ENCODE measurements at places on chromosomes 11 and 22.

- DNase-seq, result no peak
These were observed 579.3 kb downstream of the BUD13 start for GRCh38 chr11:116193321-116194131.

GRCh38 chr22:39567135-39567946 lies 3.2 kb upstream of the CACNA1I start:
- DNase-seq, result no peak

GRCh38 chr11:22787551-22788162 lies 41.9 kb downstream of the SVIP start:
- no peak for DNase-seq

GRCh38 chr11:16292167-16292859 lies 64.0 kb downstream of the SOX6 start:
- no peak for DNase-seq

- DNase-seq, result no peak
These were observed 65.0 kb upstream of the HORMAD2 start for GRCh38 chr22:30015229-30015797.

GRCh38 chr11:134248910-134249480 lies 4.2 kb downstream of the THYN1 start:
- DNase-seq, result no peak

DNA sequence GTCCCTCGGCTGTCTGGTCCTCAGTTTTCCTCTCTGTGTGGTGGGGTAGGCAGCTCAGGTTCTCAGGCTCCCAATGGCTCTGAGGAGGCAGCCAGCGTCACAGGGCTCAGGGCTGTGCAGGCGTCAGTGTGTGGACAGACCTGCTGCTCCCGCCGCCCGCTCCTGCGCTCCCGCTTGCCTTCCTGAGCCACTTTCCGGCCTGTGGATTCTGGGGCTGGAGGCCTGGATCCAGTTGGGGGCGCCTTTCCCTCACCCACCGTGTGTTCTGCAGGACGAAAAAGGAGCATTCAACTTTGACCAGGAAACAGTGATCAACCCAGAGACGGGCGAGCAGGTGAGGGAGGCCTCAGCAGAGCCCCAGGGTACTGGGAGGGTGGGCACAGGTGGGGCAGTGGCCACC lies 14.7 kb downstream of the DPP3 start:
- no peak for DNase-seq
